ENCODE measurements at places on chromosomes 2 and 18. TPM values are rescaled to one million over a fixed set of nuclear protein-coding genes. Genes with fewer than 3 reads are reported as not detected.
A peak's percentile ranks its signal among the peaks of the same experiment; 100 is the strongest.

NPHP1 gene
- 7.1 TPM for total RNA-seq

GRCh38 chr2:199602896-199603717 is 145.4 kb upstream of the SATB2 start:
- no peak for DNase-seq

GRCh38 chr2:144553379-144553778 is 33.5 kb upstream of the ZEB2 start:
- no peak for DNase-seq

UPP2 gene
- not detected for total RNA-seq

HOXD12 gene
- not detected for total RNA-seq

DNA sequence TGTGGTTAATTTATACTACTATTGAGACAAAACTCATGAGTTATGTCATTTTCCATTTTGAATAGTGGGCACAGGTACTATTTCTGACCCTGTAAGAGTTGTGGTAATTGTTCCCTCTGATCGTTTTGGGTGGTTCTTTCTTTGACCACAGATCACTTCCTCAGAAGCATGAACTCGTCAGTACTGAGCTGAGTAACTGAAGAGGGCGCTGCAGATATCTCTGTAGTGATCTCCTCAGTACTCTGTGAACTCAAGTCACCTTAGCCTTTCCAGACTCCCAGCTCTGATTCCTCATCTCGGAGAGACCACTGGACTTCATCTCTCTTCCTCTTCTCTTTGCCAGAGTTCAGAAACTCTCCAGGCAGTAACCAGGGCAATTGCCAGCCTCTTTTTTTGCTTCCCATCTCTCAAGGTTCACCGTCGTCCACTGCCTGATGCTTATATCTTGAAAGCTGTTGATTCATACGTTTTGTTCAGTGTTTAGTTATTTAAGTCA is 9.4 kb upstream of the IL1RL1 start:
- no peak for DNase-seq

- DNase-seq, result no peak
These were observed 125.2 kb downstream of the SH3BP4 start for GRCh38 chr2:235077046-235077445.

GRCh38 chr2:26591619-26592505 is 49.3 kb downstream of the CIB4 start:
- no peak for DNase-seq

CCDC85A gene
- total RNA-seq, result 3.7 TPM

DNA sequence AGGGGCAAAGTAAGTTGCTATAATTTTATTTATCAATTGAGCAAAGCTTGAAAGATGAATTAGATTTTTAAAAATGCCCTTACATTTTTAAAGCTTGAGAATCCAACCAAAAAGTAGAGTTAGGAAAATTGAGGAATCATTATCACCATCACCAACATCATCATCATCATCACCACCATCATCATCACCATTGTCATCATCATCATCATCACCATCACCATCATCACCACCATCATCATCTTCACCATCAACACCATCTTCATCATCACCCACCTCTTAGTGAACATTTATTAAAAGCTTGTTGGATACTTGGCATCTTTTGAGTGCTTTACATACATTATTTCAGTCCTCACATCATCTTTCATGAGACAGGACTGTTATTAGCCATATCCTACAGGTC is 504.4 kb upstream of the TNP1 start:
- DNase-seq, result no peak

DNA sequence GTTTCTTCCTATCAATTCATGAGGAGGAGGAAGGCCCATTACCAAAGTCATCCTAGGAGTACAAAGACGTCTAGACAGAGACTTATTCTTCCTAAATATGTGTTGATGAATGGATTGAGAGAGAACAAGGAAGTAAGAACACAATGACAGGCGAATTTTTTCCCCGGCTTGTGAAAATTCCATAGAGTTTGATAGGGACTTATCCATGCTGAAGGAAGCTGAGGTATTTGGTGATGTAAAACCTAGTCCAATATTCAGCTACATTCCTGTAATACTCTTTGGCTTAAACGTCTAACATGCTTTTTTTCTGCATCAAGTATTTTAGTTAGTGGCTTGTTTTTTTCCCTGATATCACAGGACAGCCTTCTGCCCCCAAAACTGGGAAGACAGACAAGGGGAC is 121.9 kb upstream of the MYT1L start:
- no peak for DNase-seq

DNA sequence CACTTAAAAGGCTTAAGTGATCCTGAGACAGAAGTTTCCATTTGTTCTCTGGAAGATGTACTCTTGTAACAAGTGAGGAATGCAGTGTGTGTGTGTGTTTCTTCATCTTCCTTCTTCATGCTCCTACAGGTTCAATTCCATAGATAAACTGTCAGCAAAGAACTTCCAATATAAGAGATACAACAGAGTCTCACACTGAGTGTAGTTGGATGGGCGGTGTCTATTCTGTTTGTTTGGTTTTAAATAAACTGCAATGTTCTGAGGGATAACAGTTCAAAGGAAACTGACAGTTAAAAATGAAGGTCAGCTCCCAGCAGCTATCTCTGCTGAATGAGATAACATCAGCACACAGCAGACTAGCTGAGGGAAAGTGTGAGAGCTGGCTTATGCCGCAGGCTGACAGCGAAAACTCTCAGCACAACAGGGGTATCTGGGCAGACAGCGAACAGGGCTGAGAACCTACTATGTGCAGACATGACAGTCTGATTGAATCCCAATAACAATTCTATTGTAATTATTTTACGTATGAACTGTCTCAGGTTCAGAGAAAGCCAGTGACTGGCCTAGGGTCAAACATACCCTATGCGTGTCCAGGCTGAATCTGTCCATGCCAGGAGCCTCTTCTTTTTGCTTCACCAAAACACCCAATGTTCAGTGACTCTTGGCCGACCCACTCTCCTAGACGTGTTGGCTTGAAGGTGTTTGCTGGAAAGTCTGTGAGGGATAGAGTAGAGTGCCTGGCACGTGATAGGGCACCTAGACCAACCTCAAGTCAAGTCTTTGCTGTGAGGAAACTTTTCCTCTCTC is 201.9 kb upstream of the TRIB2 start:
- DNase-seq, result no peak

PRKCE gene
- total RNA-seq, result 18.1 TPM

GRCh38 chr2:217079165-217079564 is 219.3 kb upstream of the TNP1 start:
- no peak for DNase-seq

GRCh38 chr2:9494081-9494480 is 19.7 kb downstream of the IAH1 start:
- DNase-seq, result no peak

- DNase-seq, result no peak
These were observed 217 bp downstream of the PXDN start for GRCh38 chr2:1744151-1744445.

TCF4 gene
- total RNA-seq, result 267 TPM

DNA sequence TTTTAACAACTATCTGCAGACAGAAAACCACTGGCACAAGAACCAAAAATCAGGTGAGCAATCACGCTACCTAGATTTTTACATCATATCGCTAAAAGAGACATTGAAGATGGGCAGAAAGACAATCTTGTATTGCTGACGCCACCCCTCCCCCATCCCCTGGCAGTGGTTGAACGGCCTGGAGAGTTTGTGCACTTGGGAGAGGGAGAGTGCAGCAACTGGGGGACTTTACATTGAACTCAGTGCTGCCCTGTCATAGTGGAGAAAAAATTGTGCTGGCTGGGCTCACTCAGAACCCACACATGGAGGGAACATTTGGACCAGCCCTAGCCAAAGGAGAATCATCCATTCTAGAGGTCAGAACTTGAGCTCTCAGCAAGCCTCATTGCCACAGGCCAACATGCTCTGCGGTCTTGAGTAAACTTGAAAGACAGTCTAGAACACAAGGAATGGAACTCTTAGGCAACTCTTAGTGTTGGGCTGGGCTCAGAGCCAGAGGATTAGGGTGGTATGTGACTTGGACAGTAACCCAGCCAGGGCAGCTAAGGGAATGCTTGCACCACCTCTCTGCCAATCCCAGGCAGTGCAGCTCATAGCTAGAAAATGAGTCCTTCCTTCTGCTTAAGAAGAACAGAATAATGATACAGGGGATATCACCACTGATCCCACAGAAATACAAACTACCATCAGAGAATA is 220.0 kb upstream of the CYP26B1 start:
- peak; percentile 19 for DNase-seq

SIX3 gene
- not detected for total RNA-seq

DNA sequence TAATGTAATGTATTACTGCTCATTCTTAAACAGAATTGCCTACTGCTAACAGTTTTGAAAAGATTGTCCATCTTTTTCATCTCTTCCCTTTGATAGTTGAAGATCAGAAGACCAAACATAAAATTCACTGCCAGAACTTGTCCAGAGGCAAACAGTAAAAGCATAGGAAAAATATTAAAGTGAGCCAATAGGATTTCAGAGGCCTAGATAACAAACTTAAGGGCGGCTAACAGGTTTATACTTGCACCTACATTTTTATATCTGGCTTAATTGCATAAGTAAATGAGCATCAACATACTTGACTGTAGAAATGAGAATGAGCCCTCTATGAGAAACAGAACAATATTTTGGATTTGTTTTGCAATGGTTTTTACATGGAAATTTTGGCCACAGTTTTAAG is 30.3 kb downstream of the ZC3H15 start:
- no peak for DNase-seq

- DNase-seq, result no peak
These were observed 301.6 kb upstream of the LRATD1 start for GRCh38 chr2:14330884-14331283.

MAPK4 gene
- 4.0 TPM for total RNA-seq

- no peak for DNase-seq
These were observed 374.4 kb upstream of the SALL3 start for GRCh38 chr18:78605255-78605654.

GRCh38 chr2:18304849-18305248 is 255.6 kb downstream of the RDH14 start:
- DNase-seq, result no peak

GRCh38 chr2:153819501-153819900 is 52.2 kb upstream of the GALNT13 start:
- DNase-seq, result no peak

DNA sequence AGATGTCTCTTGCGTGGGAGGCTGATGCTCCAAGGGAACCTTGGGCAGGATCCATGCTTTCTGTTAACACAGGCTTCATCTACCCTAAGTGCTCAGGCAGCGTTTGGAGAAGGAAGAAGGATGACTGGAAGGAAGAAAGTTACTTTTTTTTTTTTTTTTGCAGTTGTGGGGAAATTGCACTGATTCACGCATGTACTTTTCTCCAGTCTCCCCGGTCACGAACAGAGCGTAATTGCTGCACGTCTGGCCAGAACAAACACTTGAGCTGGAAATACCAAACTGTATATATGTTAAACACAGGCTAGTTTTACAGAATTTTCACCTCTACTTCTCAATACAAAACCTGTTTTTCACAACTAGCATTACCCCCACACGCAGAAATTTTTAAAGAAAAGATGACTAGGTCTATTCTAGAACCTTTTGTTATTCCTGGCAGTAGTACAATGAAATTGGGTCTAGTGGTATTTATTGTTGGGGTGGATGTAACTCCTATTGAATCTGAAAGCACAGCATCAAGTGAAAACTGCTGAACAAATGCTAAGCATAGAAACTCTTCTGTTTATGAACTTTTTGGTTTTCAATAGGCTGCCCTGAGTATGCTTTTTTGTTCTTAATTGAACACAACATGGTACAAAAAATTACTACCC is 9.3 kb upstream of the SCYGR5 start:
- DNase-seq, result no peak

FIGN gene
- 10.8 TPM for total RNA-seq

GALNT5 gene
- total RNA-seq, result 3.4 TPM

GEN1 gene
- total RNA-seq, result 3.7 TPM

ZAP70 gene
- total RNA-seq, result 5.3 TPM

- no peak for DNase-seq
These were observed 172.2 kb upstream of the MYO3B start for GRCh38 chr2:170005702-170006101.

- peak; percentile 50 for DNase-seq
These were observed at the start of gene ANAPC1 for GRCh38 chr2:111883661-111884591. ANAPC1 (minus strand) TSS chr2:111884193; CDS start chr2:111880825, 3,368 bp downstream.

DNA sequence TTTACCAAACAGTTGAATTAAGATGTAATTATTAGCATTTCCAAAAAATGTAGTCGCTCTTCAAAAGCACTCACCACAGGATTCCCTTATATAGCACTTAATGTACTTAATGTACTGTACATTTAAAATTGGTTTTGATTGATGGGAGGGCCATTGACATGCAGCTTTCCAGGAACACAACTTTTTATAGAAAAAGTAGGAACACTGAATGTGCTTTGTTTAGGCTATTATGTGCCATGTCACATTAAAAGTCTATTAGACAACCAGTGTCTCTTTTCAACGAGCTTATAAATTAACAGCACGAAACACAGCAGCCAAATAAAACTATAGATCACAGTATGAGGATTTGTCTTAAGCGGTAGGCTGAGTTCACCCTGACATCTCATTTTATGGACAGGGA is 301.1 kb downstream of the PRKCE start:
- DNase-seq, result no peak

- DNase-seq, result no peak
These were observed 61.3 kb downstream of the GALNT1 start for GRCh38 chr18:35642802-35643201.

DNA sequence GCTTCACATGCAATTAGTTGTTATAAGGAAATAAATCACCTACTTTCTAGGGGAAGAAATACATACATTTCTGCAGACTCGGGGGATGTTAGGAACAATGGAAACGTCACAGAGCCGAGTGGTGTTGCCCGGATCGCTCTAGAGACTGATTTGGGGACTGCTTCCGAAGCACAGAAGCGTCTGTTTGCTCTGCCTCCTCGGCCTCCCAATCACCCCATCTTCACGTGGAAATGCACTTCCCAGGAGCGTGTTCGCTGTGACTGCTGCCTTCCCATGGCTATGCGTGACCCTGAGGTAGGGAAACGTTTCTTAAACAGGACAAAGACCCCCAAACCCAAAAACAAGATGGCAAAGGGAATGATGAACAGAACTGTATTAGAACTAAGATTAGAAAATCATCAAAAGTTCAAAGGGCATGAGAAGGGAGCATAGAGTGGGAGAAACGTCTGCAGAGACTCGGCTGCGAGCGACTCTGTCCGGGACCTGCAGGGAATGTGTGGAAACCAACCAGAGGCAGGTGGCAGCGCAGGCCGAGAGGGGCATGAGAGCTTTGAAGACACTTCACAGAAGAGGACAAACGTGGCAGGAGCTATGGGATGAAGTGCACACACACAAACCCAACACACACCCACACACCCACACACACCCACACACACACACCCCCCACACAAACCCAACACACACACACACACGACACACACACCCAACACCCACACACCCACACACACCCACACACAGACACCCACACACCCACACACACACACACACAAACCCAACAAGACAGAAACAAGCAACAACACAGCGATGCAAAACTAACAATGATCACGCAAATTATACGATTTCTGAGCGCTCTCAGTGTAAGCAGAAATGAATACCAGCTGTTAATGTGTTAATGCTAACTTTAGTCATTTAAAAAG is 41.3 kb downstream of the RTP5 start:
- no peak for DNase-seq

RUFY4 gene
- total RNA-seq, result 0.68 TPM

GRCh38 chr2:239396881-239397681 is 3.7 kb downstream of the HDAC4 start:
- no peak for DNase-seq

GRCh38 chr2:220167956-220168355 is 540.5 kb downstream of the SLC4A3 start:
- no peak for DNase-seq

GRCh38 chr18:10926621-10927161 is 222.7 kb downstream of the PIEZO2 start:
- no peak for DNase-seq

GRCh38 chr2:98543214-98543613 is 65.1 kb downstream of the COA5 start:
- DNase-seq, result no peak

ACOXL gene
- total RNA-seq, result not detected

All from thoracic aorta (tissue), 2 donors.